ENCODE measurements at places on chromosomes 7 and 10. TPM values are rescaled to one million over a fixed set of nuclear protein-coding genes. Genes with fewer than 3 reads are reported as not detected.
A peak's percentile ranks its signal among the peaks of the same experiment; 100 is the strongest.

GRCh38 chr10:70306181-70306705, 22.4 kb upstream of the NPFFR1 start:
- no peak overlapping the region for H3K27ac ChIP-seq
- no peak overlapping the region for H3K4me3 ChIP-seq
- no peaks in the 10 kb centered on the region for H3K4me1 ChIP-seq
- no peaks in the 10 kb centered on the region for H3K36me3 ChIP-seq

The CLEC5A gene
- not detected for total RNA-seq

GRCh38 chr10:72334196-72334824, 20.4 kb downstream of the DNAJB12 start:
- H3K27ac ChIP-seq: peak overlapping the region; percentile 91
- H3K4me3 ChIP-seq: peak overlapping the region; percentile 70
- no peak for DNase-seq
- peaks cover 78% of the 10 kb centered on the region for H3K4me1 ChIP-seq
- no peaks in the 10 kb centered on the region for H3K27me3 ChIP-seq
- H3K36me3 ChIP-seq: peaks cover 23% of the 10 kb centered on the region

GRCh38 chr7:104826135-104826534, 187.9 kb upstream of the KMT2E start:
- H3K4me3 ChIP-seq: no peak overlapping the region
- no peak overlapping the region for H3K27ac ChIP-seq
- DNase-seq: no peak
- no peaks in the 10 kb centered on the region for H3K36me3 ChIP-seq
- H3K27me3 ChIP-seq: peaks cover 4% of the 10 kb centered on the region
- no peaks in the 10 kb centered on the region for H3K4me1 ChIP-seq

- no peak overlapping the region for H3K27ac ChIP-seq
- peaks cover 4% of the 10 kb centered on the region for H3K27me3 ChIP-seq
- peaks cover 8% of the 10 kb centered on the region for H3K4me1 ChIP-seq
Observed at GRCh38 chr7:711922-712380, 14.5 kb upstream of the DNAAF5 start.

The FFAR4 gene
- not detected for total RNA-seq

- peaks cover 84% of the 10 kb centered on the region for H3K27me3 ChIP-seq
- no peaks in the 10 kb centered on the region for H3K4me1 ChIP-seq
- no peak for DNase-seq
- no peak overlapping the region for H3K4me3 ChIP-seq
- no peak overlapping the region for H3K27ac ChIP-seq
Observed at GRCh38 chr7:27202018-27202861, 2.3 kb upstream of the HOXA13 start.

DNA sequence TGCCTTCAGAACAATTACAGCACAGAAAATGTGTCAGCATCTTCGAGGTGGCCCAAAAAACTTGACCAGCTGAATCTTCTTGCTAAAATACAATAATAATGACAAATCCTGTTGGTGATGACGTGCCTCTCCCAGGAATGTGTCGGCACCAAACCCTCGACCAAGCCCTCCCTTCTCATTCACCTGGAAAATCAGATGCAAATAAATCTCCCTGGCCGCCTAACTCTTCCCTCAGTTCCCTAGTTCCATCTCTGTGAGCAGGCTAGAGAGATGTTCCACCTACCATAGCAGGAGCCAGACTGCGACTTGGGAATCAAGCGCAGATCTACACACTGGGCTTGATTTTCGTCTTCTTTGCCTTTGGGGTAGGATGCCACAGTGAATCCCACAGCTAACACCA, 4.1 kb downstream of the PRSS1 start:
- H3K4me3 ChIP-seq: no peak overlapping the region
- H3K27me3 ChIP-seq: peaks cover 2% of the 10 kb centered on the region
- no peaks in the 10 kb centered on the region for H3K36me3 ChIP-seq

DNA sequence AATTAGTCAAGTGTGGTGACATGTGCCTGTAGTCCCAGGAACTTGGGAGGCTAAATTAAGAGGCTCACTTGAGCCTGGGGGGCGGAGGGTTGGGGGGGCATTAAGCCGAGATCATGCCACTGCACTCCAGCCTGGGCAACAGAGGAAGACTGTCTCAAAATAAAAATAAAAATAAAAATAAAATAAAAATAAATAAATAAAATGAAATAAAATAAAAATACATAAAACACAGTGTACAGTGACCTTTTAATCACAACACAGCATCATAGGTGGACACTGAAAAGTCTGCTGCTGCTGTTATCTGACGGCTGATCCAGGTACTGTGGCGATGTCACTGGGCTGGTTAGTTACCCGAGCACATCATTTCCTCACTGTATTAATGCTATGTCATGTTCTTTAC, 27.1 kb downstream of the LARP4B start:
- no peak overlapping the region for H3K4me3 ChIP-seq
- DNase-seq: no peak
- H3K36me3 ChIP-seq: peaks cover 19% of the 10 kb centered on the region
- no peak overlapping the region for H3K27ac ChIP-seq

DNA sequence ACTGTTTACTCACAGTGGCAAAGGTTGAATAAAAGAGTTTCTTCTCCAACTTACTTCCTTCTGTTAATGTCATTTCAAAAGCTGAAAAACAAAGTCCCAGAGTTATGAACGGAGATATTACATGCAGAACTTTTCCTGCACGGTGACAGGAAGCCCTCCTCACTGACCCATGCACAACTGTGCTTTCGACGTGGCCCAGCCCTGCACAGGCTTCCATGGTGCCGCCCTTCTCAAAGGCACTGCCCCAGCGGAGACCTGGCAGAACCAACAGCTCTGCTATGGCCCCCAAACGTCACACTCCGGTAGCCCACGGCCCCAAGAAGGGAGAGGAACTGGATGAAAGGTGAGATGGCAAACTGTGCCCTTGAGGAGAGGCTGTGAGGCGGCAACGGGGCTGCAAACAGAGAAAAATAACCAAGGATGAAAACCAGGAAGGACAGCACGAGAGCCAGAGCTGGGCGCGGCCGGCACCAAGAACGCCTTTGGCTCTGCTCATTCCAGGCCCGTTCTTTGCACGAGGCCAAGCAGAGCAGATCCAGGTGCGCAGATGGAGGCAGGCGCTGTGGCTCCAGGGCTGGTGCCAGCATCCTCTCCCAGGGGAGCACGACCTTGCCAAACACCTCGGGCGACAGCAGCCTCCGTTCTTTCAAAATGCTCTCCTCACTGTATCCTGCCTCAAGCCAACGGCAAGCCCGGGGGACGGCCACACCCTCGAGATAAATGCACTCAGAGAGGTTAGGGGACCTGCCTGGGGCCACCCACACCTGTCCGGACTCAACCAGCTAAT, 7.0 kb upstream of the FUOM start:
- no peaks in the 10 kb centered on the region for H3K27me3 ChIP-seq
- H3K4me3 ChIP-seq: no peak overlapping the region
- H3K4me1 ChIP-seq: no peaks in the 10 kb centered on the region
- no peak overlapping the region for H3K27ac ChIP-seq
- peaks cover 17% of the 10 kb centered on the region for H3K36me3 ChIP-seq

DNA sequence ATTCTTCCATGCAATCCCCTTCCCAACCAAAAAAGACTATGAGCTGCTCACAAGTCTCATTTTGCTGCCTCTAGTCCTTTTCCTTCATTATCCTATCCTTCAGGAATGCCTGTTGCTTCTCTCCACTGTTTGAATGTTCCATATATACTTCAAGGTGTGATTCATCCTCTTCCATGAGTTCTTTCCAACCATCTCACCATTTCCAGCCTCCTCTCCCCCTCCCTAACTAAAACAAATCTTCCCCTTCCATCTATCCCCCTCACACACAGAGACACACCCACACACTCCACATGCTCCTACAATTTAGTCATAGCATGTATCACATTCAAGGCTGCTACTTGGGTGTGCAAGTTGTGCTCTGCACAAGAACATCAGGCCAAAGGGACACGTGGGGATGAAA, 254.3 kb downstream of the DYNC1I1 start:
- no peaks in the 10 kb centered on the region for H3K36me3 ChIP-seq
- H3K4me1 ChIP-seq: peaks cover 12% of the 10 kb centered on the region
- no peak overlapping the region for H3K4me3 ChIP-seq
- no peak overlapping the region for H3K27ac ChIP-seq

DNA sequence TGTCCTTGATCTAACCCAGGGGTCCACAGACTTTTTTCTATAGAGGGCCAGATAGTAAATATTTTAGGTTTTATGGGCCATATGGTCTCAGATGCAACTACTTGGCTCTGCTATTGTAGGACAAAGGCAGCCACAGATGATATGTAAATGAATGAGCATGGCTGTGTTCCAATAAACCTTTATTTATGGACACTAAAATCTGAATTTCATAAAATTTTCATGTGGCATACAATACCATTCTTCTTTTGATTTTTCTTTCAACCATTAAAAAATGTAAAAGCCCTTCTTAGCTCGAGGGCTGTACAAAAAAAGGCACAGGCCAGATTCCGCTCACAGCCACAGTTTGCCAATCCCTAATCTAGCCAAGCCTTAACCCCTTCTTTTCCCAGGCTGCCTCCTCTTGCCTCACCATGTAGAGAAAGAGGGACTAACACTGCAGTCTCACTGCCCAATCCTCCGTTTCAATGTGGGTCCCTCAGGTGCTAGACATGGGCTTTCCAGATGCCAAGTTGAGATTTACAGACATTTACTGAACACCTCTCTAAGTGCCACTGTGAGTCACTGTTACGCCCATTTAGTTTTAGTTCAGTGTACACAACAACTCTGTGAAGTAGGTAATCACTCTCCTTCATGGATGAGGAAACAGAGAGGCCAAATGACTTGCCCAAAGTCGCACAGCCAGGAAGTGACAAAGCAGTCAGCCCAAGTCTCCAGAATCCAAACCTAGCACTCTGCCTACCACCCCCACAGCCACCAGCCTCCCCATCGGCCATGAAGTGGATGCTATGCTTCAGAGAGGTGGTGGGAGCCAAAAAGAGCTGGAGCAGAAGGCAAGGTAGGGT, 132.6 kb upstream of the PDLIM1 start:
- no peaks in the 10 kb centered on the region for H3K4me1 ChIP-seq
- H3K36me3 ChIP-seq: no peaks in the 10 kb centered on the region
- H3K27me3 ChIP-seq: peaks cover 12% of the 10 kb centered on the region
- H3K4me3 ChIP-seq: no peak overlapping the region
- H3K27ac ChIP-seq: no peak overlapping the region
- no peak for DNase-seq

DNA sequence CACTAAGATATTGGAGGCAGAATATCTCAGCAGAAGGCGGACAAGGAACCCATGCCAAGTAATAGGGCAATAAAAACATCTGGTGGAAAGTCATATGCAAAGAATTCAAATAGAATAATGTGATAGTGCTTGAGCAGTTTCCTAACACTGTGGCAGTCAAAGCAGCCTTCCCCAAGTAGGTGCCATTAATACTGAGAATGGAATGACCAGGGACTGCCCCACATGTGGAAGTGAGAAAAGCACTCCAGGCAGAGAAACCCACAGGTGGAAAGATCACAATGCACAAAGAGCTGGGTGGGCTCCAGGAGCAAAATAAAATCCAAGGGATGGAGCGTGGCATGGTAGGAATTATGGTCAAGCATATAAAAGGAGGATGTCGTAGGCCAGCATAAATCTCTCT, 64.4 kb upstream of the NME8 start:
- H3K27me3 ChIP-seq: peaks cover 3% of the 10 kb centered on the region
- no peak for DNase-seq
- no peak overlapping the region for H3K27ac ChIP-seq
- no peak overlapping the region for H3K4me3 ChIP-seq
- H3K36me3 ChIP-seq: no peaks in the 10 kb centered on the region

The PTPRN2 gene
- total RNA-seq: 0.47 TPM

GRCh38 chr10:69412232-69412790, 4.4 kb downstream of the TACR2 start:
- no peak overlapping the region for H3K27ac ChIP-seq
- no peaks in the 10 kb centered on the region for H3K36me3 ChIP-seq
- no peaks in the 10 kb centered on the region for H3K27me3 ChIP-seq
- peaks cover 24% of the 10 kb centered on the region for H3K4me1 ChIP-seq
- no peak for DNase-seq

- H3K4me3 ChIP-seq: no peak overlapping the region
- H3K27ac ChIP-seq: no peak overlapping the region
- DNase-seq: no peak
- peaks cover 7% of the 10 kb centered on the region for H3K4me1 ChIP-seq
Observed at GRCh38 chr10:15817409-15818046, 42.8 kb downstream of the MINDY3 start.

The NUDT13 gene
- 0.81 TPM for total RNA-seq

DNA sequence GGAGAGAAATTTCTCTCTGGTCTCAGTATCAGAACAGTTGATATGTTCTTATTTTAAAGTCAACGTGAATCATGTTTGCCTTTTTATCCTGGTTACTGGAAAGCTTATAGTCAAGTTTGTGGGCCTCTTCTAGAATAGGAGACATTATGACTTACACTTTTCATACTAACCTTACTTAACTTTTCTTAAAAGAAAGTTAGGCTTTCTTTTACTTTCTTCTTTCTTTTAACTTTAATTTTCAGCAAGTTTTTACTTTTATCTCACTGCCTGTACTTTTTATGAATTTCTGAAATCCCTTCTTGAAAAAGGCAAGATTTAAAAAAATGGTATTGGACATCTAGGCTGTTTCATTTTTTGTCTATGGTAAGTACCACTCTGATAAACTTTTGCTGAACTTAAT, 75.2 kb upstream of the DNAJB12 start:
- H3K4me1 ChIP-seq: no peaks in the 10 kb centered on the region
- DNase-seq: no peak
- H3K4me3 ChIP-seq: no peak overlapping the region
- no peak overlapping the region for H3K27ac ChIP-seq
